ENCODE measurements at places on chromosomes 3 and 15.

- DNase-seq, result no peak
Measured at GRCh38 chr15:62637574-62637897, 405.0 kb upstream of the TPM1 start.

DNA sequence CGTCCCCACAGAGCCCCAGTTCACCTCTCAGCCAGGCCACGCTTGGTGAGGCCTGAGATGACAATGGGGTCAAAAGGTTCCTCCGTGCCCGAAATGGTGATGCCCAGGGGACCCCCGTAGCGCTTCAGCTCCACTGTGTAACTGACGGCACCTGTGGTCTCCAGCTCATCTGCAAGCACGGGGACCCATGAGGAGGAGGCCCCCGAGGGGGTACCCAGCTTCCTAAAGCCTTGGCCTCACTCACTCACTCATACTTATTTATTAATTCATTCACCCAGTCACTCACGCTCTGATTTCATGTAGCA, 30.4 kb downstream of the GRIP2 start:
- DNase-seq, result no peak

DNA sequence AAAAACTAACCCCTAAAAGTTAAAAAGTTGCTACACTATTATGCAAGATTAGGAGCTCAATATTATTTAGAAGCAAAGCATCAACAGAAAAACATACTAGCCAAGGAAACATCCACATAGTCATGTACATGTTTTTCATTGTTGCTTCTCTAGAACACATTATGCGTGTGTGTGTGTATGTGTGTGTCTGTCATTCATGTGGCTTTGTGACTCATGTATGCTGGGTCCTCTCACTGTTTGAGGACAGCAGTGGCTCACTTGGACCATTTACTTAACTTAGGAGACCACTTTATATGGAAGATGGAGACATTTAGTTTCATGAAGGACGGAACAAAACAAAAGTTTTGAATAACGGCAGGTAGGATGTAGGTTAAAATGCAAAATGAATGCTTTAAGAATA, 219.4 kb upstream of the THBS1 start:
- no peak for DNase-seq

- no peak for DNase-seq
Measured at GRCh38 chr3:182605882-182606611, 187.3 kb upstream of the ATP11B start.

GRCh38 chr3:186432944-186433732, 71.1 kb upstream of the DGKG start:
- DNase-seq, result no peak
